CD4-positive, alpha-beta memory T cell (primary cell): ENCODE measurements at places on chromosomes 5 and 9.
A peak's percentile ranks its signal among the peaks of the same experiment; 100 is the strongest.

- no peak for DNase-seq
Observed at GRCh38 chr9:109779711-109780452, at the start of gene PALM2AKAP2. Gene PALM2AKAP2, plus strand, starts transcription at chr9:109780198. Its CDS starts 291 bp downstream, at chr9:109780489.

DNA sequence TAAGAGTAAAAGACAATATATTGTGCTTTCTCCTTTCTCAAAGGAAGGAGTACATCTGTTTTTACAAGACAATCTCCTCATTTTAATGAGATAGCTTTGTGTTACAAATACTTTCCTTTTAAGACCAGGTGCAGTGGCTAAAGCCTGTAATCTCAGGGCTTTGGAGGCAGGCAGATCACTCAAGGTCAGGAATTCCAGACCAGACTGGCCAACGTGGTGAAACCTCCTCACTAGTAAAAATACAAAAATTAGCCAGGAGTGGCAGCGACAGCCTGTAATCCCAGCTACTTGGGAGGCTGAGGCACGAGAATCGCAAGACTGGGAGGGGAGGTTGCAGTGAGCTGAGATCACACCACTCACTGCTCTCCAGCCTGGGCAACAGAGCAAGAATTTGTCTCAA, 11.8 kb downstream of the TMEM161B start:
- DNase-seq: no peak

DNA sequence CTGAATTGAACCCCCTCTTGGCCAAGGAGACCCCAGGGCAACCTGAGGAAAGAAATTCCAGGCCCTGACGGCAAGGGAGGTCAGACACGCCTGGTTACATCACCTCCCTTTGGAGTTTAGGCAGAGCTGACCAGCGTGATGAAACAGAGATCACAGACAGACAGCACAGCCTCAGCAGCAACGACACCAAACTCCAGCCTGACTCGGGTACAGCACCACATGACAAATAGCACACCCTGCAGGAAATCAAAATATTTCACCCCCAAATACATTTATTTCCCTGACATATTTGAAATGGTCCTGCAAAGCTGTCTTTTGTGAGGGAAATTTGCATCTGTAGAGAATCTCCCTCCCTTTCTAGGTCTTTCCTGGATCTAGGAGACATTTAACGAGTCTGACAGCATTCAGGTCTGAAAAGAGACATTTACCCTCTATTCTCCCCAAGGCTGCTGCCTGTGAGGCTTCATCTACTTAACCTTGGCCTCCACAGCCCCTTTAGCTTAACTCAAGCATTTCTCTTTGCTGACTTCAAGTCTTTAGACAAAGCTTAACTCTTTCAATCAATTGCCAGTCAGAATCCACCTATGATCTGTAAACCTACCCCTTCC, 2.6 kb downstream of the QSOX2 start:
- no peak for DNase-seq

GRCh38 chr5:159426694-159427093, 96.4 kb upstream of the IL12B start:
- DNase-seq: no peak

- peak; percentile 60 for DNase-seq
Observed at GRCh38 chr5:172769616-172770373, 1.2 kb downstream of the DUSP1 start.

- peak; percentile 83 for DNase-seq
Observed at GRCh38 chr5:68255305-68256120, 40.0 kb downstream of the PIK3R1 start.

DNA sequence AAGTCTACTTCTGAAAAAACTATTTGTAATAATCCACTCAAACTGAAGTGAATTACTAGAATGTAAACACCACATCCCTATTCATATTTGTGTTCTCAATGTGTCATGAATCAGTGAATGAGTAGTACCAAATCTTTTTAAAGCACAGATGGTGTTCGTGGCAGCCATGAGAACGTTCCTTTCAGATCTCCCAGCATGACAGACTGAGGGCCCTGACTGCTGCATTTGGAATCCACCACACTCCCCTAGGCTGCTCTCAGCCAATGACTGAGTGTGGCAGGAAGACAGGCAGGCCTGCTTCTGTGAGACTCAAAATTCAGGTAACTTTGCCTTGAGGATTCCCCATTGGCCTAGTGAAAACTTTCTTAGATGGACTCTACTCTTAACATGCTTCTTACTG, 10.9 kb upstream of the JMY start:
- no peak for DNase-seq

DNA sequence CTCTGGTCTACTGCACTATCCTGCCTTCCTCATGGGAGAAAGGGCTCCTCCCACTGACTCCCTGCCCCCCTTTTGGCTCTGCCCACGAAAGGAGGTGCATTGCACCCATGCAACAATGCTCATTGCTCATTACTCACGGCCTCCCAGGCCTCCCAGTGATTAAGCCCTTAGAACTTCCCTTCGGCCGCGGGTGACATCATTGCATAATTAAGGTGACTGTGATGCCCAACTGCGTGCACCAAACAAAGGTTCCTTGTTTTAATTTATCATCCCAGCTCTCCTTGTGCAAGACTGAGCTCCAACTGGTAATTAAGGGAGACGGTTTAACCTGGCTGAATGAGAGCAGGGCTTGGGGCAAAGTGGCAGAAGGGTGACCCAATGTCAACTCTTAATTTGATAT, 180.4 kb downstream of the GAS1 start:
- DNase-seq: no peak

DNA sequence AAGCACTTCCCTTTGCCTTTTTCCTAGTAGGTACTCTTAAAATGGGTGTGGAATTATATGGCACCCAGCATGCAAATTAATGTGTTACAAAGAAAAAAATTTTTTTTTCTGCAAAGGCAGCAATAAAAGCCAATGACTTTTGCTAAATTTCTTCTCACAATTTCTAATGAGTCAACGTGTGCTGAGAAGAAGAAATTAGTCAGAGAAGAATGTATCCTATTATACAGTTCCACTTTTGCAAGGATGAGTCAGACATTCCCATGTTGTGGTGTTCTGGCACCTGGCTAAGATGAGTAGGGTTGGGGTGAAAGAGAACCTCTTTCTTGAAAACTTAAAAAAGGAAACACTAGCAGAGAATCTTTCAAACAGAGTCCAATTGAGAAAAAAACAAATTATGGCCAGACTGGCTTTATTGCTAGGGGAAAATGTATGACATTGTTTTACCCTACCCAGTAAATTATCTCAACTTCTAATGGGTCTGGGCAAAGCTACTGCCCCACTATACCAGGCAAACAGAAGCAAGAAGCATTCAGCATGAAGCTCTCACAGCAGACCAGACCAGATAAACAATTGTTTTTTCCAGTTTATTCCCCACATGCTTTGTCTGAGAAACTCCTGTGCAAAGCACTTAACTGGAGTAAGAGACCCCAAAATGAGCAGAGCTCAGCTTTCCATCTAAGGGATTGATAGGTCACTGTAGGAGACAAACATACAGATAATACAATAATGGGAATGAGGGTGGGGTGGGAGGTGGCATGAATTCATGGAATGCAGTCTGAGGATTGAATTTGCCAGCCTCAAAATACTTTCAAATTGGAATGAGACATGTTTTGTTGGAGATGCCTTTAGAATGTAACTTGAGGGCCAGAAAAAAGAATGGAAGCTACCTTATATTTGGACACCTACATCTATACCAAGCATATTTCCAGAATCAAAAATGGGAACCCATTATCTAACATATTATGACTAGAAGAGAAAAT, 220.8 kb upstream of the RFX3 start:
- no peak for DNase-seq

DNA sequence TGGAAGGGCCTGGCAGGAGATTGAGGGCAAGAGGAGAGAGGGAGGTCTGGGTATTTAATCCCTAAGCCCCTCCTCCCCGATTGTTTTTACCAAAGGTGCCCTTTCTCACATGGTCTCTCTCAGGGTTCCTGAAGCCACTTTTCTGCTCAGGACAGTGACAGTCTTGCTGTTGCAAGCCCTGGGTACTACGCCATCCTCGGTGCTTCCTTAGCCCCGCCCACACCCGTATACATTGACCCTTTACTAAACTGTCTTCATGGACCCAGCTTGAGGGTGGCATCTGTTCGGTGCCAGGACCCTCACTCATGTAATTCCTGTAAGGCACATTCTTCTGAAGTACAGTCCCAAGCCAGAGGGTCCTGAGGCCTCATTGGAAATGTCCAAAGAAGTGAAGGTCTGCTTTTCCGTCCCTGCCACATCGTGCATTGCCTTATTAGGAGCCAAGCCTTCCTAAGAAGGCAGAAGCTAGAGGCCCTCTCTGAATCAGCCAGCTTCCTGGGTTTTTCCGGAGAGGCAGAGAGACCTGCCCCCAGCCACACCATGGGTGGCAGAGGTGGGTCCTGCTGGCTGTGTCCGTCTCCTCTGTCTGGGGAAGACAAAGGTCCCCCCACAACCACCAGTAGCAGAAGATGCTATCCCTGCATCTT, 1.9 kb upstream of the SH3PXD2B start:
- DNase-seq: no peak

DNA sequence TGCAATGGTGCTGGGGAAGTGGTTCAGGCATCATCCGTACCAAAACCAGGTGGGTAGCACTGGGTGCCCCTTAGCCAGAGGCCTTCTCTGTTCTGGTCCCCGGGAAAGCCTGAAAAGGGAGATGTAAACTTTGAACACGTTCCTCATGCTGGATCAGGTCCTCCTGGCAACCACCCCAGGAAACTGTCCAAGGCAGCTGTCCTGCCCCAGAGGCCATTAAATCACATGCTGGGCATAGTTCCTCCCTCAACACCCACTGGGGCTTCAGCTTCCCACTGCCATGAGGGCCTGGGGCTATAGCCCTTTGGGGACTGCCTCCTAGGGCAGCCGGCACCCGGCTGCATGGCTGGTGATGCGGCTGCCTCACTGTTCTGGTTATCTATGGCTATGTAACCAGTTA, 228.9 kb upstream of the MVB12B start:
- DNase-seq: no peak

- DNase-seq: no peak
Observed at GRCh38 chr5:32508806-32509805, 64.6 kb upstream of the ZFR start.

- no peak for DNase-seq
Observed at GRCh38 chr9:16693616-16694015, 176.9 kb downstream of the BNC2 start.

DNA sequence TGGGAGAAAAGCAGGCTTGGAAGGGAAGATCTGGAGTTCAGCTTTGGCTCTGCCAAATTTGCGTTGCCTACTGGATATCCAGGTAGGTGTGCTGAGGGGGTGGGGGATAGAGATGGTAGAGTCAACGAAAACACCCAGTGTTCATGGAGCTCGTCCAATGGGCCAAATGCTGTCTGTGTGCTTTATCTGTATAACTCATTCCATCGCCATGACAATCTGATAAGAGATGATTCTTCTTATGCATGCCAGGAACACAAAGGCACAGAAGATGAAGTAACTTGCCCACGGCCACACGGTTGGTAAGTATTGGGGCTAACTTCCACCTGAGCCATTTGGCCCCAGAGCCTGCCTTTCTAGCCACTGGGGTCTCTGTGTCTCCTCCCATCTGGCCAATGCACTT, 53.2 kb downstream of the BOD1 start:
- DNase-seq: no peak

DNA sequence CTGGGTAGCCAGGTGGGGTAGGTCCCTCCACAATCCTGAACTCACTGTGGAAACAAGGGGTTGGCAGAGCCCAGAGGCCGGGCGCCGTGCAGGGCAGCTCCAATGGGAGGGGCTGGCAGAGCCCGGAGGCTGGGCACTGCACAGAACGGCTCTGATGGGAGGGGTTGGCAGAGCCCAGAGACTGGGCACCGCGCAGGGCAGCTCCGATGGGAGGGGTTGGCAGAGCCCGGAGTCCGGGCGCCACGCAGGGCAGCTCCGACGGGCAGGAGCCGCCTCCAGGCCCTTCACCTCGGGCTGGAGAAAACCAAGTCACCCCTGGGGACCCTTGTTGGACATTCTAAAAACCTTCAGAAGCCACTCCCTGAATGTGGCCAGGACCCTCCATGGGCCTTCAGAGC, 9.3 kb downstream of the NACC2 start:
- no peak for DNase-seq

DNA sequence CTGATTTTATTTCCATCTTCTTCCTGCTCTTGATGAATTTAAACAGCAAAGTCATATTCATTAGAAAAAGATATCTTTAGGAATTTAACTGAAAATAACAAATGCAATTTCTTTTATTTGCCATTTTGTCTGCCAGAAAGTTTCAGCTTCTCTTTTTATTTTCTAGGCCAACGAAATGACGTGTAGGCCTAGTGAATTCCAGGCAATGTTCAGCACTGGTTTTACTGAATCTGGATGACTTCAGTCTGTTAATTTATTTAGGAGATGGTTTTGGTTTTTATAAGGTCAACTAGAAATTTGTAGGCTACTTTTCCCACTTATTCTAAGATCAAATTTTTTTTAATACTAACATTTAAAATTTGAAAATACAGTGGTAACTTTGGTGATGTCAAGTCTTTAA, 129.1 kb upstream of the VCAN start:
- DNase-seq: no peak

GRCh38 chr5:109865637-109866036, 175.9 kb downstream of the MAN2A1 start:
- no peak for DNase-seq

DNA sequence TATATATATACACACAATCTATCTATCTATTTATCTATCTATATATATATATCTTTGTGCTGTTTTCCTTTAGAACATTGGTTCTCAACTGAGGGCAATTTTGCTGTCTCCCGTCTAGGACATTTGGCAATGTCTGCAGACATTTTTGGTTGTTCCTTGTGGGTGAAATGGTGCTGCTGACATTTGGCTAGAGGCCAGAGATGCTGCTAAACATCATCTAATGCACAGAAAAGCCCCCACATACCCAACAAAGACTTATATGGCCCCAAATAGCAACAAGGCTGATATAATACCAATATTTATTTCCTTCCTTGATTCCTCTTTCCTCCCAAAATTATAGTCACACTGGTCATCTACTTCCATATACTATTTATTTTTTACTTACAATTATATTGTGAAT, 197.5 kb downstream of the TRPM3 start:
- no peak for DNase-seq

DNA sequence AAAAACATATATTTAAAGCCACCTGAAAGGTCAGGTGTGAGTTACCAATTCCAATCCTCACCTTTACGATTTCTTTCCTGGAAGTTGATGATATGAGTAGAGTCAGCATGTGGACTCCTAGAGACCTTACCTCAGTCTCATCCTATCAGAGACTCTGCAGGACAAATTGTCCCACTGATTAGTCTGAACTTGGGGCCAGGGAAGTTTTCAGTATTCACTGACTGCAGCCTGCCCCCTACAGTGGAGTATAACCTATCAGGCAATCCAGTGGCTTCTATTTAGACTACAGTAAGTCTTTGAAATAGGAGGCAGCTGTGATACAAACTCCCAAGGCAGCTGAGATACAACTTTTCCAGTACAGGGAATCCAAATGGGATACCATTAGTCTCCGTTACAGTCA, 449.4 kb upstream of the CDH10 start:
- DNase-seq: no peak

DNA sequence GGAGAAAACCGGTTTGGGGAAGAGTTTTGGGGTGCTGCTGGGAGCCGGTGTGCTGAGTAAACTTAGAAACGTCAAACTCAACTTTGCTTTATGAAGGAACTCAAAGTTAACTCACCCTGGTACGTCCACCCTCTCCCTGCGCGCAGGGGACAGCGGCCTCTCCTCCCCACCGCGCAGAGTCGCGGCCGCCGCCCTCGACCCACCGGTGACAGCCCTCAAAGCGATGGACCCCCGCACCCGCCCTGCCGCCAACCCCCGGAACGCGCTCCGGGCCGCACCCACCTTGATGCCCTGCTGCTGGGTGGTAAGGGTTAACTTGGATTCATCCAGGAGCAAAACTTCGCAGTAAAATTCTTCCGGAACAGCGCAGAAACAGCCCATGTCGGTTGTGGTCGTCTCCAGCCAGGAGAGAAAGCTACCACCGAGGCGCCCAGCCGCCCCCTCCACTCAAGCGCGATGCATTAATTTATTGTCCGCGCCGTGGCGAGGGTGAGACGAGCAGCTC, 366 bp downstream of the EPB41L4A start:
- no peak for DNase-seq
